ENCODE measurements at places on chromosomes 16 and 17. TPM values are rescaled to one million over a fixed set of nuclear protein-coding genes. Genes with fewer than 3 reads are reported as not detected.

PIMREG gene
- total RNA-seq = not detected

PYY gene
- total RNA-seq = not detected

FADS6 gene
- not detected for total RNA-seq

USH1G gene
- not detected for total RNA-seq

TBC1D3G gene
- total RNA-seq = not detected

TBC1D3C gene
- total RNA-seq = not detected

SLC12A3 gene
- 0.06 TPM for total RNA-seq

LPO gene
- not detected for total RNA-seq

RAD51C gene
- total RNA-seq = 13.8 TPM

VPS35 gene
- 65.7 TPM for total RNA-seq

KCNJ2 gene
- total RNA-seq = 13.6 TPM

SLC16A11 gene
- 4.9 TPM for total RNA-seq

HEATR9 gene
- 0.30 TPM for total RNA-seq
